ENCODE measurements at places on chromosomes 12 and 14.
A peak's percentile ranks its signal among the peaks of the same experiment; 100 is the strongest.

DNA sequence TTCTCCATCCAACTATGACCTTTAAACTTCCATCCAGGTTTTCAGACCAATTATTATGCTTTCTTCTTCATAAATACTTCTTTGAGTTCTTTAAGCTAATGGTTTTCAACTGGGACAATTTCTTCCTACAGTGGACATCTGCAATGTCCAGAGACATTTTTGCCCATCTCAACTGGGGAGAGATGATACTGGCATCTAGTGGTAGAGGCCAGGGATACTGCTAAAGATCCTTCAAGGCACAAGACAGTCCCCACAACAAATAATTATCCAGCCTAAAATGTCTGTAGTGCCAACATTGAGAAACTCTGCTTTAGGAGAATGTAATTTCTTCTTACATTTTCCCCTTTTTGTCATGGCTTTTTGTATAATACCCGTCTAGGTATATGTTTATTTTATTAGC is 10.6 kb downstream of the TRHDE start:
- DNase-seq = no peak

GRCh38 chr12:122946690-122947341 is 19.4 kb downstream of the ABCB9 start:
- DNase-seq = peak; percentile 95

- DNase-seq = no peak
These were observed 50.2 kb downstream of the KCNK13 start for GRCh38 chr14:90111895-90112534.

GRCh38 chr12:28192125-28192524 is 1.9 kb downstream of the CCDC91 start:
- DNase-seq = no peak

- peak; percentile 38 for DNase-seq
These were observed 1.1 kb downstream of the PPP4R4 start for GRCh38 chr14:94175011-94175745.

DNA sequence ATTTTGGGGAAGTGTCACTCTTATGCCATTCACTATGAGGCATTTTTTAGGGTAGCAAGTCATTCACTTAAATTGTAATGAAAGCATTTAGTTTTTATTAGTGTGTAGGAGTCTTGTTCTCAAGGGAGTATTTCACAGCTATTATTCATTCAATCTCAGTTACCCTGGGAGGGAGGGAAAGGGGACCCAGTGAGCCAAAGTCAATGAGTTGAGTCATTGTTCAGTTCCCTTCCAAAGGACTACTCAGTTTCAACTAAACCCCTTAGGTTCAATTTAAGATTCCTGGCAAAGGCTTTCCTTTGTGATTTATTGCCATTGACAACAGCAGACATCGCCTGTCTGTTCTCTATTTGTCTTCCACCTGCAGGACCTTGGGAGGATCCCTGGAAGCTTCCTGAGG is 29.3 kb upstream of the RASSF8 start:
- DNase-seq = no peak

DNA sequence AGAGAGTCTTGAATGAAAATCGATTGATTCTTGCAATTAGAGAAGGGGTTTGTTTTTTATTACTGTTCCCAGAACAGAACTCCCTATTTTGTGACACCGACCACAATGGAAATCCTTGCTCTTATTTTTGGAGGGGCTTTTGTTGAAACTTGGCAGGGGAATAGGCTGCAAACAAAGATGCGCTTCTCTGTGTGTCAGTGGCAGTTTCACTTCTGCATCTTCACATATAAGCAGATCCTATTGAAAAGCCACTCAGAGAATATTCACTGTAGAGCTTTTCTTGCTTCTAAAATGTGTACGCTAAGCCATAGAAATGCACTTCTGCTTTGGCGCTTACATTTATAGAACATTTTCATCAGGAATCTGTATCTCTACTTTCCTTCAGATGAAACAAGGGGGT is 1822.4 kb upstream of the SEL1L start:
- DNase-seq = no peak

DNA sequence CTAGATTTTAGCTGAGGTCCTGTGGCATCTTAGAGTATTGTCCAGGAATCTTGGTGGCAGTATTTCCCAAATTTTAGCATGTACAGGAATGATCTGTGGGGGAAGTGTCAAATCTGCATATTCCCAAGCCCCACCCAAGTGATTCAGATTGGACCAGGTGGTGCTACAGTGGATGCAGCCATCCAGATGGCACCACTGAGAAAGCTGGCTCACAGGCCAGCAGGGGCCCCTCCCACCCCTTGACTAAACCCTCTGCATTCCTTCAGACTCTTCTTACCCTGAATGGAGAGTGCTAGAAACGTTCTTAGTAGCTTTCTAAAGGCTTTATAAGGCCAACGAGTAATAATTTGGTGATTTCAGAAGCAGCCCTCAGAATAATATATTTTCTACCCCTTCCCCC is 255.2 kb downstream of the NRXN3 start:
- DNase-seq = no peak

DNA sequence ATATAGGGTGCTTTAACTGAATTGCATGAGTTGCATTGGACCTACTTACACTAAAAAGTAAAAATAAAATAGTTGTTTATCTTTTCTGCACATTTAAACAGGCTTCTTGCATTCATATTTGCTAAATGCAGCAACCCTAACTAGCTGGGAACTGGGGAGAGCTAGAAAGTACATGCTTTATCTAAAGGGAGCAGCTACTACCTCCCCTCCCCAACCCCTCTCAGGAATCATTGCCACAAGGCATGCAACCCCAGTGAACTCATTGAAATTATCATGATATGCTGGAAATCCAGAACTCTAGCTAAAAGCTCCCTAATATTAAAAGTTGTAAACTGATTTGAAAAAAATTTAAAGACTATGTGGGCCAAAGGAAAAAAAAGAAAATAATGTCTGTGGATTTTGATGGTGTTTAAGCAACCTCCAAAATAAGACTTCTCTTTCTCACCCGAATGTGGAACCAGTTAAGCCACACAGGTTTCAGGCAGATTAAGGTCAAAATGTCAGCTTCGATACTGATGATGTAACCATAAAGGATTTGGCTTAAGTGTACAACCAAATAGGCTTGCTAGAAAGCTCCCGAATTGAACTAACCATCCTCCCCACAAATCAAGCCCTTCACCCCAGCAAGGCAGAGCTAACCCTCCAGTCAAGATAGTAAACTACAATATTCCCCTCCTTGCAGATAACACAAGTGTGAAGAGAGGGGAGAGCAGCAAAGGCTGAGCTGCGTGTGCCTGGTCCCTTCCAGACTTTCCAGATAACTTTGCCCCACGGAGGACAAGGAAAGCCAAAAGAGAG is 13.8 kb upstream of the POC1B start:
- DNase-seq = no peak

- DNase-seq = no peak
These were observed 319.8 kb downstream of the CEP128 start for GRCh38 chr14:80621701-80622100.
